ENCODE measurements at places on chromosomes 16 and 17.

GRCh38 chr17:54903375-54903774, 2.7 kb downstream of the TOM1L1 start:
- DNase-seq: peak; percentile 16

- no peak for DNase-seq
Measured at GRCh38 chr16:73846007-73846330, 450.6 kb upstream of the PSMD7 start.

DNA sequence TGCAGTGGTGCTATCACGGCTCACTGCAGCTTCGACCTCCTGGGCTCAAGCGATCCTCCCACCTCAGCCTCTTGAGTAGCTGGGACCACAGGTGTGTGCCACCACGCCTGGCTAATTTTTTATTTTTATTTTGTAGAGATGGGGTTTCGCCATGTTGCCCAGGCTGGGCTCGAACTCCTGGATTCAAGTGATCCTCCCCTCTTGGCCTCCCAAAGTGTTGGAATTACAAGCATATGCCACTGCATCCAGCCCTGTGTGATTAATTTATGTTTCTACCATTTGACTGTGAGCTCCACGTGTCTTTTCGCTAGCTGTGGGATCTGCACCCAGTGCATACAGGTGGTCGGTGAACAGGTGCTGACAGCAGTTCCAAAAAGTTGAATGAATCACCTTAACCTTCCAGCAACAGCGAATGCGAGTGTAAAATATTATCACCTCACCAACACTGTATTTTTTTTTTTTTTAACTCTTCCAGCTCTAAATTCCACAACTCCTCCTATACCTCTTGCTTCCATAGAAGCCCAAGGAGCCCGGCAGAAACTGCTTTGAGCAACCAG, 484 bp upstream of the NUDT7 start:
- no peak for DNase-seq

DNA sequence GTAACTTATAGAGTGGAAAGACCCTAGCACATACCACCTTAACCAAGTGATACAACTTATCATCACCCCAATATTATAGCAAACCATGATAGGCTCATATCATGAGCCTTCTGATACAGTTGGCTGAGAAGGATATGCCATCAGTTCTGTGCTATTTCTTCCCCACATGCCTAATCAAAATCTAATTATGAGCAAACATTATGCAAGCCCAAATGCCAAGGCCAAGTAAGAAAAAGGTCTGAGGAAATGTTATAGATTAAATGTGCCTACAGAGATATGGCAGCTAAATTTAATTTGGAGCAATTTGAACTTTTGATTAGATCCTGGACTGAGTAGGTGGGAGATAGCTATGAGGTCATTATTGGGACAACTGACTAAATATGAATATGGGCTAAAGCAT, 225.9 kb upstream of the PMFBP1 start:
- DNase-seq: no peak

DNA sequence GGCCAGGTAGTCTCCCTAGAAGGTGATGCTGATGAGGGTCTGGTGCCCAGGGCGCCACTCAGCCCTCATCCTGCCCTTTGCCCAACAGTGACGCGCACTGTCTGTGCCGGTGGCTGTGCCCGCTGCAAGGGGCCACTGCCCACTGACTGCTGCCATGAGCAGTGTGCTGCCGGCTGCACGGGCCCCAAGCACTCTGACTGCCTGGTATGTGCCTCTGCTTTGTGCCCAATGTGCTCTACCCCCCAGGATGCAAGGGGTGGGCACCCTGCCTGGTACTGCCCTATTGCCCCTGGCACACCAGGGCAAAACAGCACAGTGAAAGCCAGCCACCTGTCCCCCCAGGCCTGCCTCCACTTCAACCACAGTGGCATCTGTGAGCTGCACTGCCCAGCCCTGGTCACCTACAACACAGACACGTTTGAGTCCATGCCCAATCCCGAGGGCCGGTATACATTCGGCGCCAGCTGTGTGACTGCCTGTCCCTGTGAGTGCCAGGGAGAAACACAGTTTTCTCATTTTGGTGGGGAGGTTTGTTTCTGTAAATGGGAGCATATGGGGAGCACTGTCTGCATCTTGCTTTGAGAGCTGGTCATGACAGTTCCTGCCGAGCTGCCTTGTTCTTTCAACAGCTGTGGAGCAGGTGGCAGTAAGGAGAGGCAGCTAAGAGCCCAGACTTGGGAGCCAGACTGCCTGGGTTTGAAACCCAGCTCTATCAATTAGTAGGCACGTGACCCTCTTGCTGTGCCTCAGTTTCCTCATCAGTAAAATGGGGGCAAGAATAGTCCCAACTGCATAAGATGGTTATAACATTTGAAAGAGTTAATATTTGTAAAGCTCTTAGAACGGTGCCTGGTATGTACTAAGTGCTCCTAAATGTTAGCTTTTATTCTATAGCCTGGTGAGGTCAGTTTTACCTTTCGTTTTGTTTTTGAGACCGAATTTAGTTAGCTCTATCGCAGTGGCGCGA, 10.4 kb downstream of the ERBB2 start:
- DNase-seq: no peak

DNA sequence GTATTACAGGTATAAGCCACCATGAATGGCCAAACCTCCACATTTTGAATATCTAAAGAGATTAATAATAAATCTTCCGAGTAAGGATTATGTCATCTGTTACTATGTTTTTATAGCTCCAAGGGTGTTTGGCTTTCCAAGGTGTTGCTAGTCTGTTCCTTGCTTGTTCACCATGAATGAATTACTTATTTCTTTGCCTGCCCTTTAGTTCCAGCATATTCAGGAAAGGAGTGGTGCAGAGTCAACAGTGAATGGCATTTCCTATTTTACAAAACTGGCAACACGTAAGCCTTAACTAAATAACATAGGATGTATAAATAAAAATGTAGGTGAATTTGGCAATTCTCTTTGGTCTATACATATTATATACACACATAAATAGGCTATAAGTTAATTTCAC, 70.3 kb downstream of the MYO1D start:
- no peak for DNase-seq

DNA sequence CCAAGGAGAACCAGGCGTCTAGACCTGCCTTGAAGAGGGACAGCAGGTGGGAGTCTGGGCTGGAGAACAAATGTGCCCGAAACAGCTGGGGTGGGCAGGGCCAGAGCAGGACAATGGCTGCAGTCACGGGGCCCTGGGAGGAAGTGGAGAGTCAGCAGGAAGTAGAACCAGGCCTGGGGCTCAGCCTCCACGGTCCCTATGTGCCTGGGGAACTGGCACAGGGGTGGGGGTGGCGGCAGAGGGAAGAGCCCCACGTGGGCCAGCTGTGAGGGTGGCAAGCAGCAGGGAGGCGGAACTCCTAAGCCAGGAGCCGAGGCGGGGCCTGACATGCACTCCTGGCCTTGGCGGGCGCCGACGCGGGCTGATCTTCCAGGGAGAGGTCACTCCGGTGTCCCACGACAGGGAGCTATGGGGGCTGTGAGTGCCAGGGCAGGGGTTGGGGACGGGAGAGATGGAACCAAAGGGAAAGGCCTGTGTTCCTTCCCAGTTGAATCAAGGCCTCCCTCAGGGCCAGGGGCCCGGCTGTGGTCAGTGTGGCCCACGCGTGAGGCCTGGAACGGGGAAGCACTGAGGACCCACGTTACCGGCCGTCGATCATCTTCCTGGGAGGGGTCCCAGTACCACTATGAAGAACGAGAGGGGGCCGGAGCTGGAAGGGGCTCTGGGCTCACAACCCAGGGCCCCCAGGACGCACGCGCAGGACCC, 42.7 kb downstream of the TIMM22 start:
- DNase-seq: no peak

DNA sequence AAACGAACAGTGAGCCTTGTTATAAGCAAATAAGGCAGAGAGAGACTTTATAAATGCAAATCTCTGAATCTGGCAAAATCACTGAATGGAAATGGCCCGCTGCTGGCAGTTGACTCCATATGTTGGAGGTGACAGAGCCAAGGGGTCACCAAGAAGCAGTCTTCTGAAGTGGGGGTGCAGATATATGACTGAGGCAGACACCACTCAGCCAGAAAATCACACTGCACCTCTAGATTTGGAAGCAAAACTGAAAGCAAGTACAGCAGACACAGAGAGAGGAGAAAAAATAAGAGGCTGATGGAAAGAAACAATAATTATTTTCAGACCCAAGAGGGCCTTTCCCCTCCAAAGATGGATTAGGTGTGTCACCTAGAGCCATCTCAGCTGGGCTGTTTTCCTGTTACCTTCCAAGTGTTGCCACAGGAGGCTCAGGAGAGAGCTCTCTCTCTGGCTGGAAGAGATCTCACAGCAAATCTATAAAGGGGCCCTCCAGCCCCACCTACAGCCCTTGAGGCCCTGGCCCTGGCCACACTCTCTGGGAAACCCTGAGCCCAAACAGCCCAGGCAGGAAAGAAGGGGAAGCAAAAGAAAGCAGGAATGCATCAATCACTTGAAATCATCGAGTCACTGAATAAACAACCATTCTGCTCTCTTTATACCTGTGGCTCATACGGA, 585.1 kb upstream of the PSMD7 start:
- DNase-seq: no peak
